ENCODE measurements at places on chromosomes 2 and 18.
A peak's percentile ranks its signal among the peaks of the same experiment; 100 is the strongest.

GRCh38 chr2:156956161-156956560 is 301.3 kb upstream of the GALNT5 start:
- no peak for DNase-seq

DNA sequence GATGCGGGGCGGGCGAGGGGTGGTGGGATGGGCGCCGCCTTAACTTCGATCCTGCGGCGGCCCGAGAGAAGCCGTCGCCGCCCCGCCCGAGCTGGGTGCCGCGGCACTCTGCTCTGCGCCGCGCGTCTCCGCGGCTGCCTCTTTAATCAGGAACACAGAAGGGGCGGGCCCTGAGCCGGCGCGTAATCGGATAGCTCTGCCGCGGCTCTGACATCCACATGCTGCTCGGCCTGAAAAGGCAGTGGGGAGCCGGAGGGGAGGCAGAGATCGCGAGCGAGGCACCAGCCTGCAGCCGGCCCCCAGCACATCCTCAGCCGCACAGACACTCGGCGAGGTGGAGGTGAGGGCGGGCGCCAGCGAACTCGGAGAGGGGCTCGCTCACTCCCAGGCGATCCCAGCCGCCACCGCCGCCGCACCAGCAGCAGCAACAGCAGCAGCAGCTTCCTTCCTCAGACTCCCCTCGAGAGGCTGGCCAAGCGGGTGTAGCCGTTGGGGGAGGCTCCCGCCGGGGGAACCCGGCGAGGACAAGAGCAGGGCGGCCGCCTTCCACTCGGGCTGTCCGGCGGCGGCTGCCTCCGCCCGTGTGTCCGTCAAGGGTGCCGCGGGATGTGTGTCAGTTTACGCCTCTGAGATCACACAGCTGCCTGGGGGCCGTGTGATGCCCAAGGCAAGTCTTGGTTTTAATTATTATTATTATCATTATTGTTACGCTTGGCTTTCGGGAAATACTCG is at the start of gene NRP2:
Gene NRP2, plus strand, starts transcription at position 263 of the 732 bp plus-strand sequence. CDS start 790 bp downstream, outside the sequence.
- DNase-seq: no peak

- DNase-seq: no peak
Observed at GRCh38 chr18:45745817-45746461, 22.0 kb downstream of the SLC14A1 start.

DNA sequence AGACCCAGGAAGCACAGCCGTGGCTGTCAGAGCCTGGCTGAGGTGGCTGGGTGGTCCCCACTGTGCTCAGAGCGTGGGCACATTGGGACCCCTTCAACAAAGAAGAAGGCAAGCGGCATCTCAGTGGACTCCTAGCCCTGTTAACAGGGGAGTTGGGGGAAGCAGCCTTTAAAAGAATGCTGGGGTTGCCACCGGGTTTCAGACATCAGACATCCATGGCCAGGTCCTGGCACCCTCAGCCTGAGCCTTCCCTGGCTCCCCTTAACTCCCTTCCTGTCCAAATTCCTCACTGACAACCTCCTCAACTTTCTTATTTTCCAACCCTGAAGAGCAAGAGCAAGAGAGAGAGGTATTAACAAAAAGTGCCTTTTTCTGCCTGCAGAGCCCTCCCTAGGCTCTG is 24.8 kb upstream of the GNAL start:
- DNase-seq: no peak

DNA sequence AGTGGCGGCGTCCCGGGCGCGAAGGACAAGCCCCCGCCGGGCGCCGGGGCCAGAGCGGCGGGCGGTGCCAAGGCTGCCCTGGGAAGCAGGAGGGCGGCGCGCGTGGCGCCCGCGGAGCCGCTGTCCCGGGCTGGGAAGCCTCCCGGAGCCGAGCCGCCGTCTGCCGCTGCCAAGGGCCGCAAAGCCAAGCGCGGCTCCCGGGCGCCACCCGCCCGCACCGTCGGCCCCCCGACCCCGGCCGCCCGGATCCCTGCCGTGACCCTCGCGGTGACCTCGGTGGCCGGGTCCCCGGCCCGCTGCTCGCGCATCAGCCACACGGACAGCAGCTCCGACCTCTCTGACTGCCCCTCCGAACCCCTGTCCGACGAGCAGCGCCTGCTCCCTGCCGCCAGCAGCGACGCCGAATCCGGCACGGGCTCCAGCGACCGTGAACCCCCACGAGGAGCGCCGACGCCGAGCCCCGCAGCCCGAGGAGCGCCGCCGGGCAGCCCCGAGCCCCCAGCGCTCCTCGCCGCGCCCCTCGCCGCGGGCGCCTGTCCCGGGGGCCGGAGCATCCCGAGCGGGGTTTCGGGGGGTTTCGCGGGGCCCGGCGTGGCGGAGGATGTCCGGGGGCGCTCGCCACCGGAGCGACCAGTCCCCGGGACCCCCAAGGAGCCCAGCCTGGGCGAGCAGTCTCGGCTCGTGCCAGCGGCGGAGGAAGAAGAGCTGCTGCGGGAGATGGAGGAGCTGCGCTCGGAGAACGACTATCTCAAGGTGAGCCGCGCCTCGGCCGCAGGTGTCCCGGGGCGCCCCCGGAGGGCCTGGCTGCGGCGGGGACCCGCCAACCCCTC is 820 bp downstream of the MTCL1 start:
- no peak for DNase-seq

- no peak for DNase-seq
Observed at GRCh38 chr2:209388446-209389037, 35.3 kb upstream of the MAP2 start.

- peak; percentile 81 for DNase-seq
Observed at GRCh38 chr18:9719421-9719981, 11.4 kb downstream of the RAB31 start.

DNA sequence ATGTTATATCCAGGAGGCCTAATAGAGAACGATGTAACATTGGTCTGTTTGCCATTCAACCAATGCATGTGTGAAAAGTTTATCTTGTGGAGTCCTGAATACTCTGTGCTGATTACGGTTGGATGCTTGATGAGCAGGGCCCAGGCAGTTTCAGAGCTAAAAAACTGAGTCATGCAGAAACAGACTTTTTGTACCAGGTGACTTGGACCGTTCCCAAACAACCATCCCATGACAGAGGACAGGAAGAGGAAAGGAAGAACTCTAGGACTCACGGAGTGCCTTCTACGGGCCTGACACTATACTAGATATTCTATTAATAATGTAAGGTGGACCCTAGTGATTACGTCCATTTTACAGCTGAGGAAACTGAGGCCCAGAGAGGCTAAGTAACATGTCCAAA is 142.1 kb downstream of the ARHGAP28 start:
- no peak for DNase-seq

GRCh38 chr18:78711316-78711715 is 268.3 kb upstream of the SALL3 start:
- no peak for DNase-seq

GRCh38 chr2:232791518-232791917 is 15.2 kb upstream of the KCNJ13 start:
- DNase-seq: no peak

DNA sequence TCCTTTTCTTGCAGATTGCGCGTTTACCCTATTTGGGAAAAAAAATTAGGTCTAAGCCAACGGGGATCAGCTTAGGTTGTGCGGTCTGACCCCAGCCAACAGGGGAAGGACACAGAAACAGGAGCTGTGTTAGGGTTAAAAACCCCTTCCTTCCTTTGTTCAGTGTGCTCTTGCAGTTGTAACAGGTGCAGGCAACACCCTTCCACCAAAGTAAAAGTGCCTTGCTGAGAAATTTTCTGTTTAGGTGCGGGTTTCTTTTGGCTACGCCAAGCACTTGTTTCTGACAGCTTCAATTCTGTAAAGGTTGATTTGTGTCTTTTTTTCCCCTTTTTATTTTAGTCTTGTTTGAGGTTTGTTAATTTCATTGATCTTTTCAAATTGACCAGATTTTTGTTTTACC is 92.5 kb downstream of the PTPN4 start:
- no peak for DNase-seq

DNA sequence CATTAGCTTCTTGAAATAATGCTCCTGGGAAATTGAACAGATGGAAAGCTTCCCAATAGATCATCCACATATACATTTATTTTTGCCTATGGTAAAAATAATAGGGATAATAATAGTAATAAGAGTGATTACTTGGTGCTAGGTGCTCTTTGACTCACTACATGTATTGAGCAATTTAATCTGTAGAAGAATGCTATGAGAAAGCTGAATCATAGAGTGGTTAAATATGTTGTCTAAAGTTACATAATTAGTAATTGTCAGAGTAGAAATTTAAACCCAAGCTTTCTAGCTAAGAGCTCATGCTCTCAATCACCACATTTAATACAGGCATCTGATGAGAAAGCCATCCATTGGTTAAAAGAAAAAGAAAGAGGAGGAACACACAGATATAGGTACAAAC is 590.5 kb upstream of the SLC8A1 start:
- DNase-seq: no peak

GRCh38 chr2:51720826-51721225 is 688.9 kb upstream of the NRXN1 start:
- DNase-seq: no peak

DNA sequence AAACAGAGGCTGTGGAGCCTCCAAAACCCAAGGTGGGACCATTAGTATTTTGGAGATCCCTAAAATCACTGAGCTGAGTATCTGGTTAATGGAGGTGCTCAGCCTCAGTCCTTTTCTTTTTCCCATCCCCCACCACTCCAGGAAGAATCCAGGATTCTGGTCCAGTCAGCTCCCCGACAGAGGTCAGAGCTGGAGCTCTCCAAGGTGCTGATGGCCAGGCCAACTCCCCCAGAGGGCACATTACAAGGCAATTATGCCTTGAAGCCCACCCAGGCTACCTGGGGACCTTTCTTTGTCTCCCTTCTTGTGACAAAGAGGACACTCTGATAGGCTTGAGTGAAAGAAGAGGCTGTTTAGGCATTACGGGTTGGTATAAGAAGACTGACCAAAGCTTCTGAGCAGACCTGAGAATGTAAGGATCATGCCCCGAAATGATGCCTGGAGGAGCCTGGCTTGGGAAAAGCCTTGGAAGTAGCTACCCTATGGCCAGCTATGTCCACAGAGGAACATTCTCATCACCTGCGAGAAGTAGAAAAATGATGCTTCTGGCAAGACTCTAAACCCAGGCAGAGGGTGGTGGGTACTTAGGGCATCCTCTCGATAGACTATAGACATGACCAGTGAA is 102.5 kb upstream of the LDAH start:
- no peak for DNase-seq

GRCh38 chr2:28407131-28407975 is 14.7 kb downstream of the FOSL2 start:
- DNase-seq: no peak

DNA sequence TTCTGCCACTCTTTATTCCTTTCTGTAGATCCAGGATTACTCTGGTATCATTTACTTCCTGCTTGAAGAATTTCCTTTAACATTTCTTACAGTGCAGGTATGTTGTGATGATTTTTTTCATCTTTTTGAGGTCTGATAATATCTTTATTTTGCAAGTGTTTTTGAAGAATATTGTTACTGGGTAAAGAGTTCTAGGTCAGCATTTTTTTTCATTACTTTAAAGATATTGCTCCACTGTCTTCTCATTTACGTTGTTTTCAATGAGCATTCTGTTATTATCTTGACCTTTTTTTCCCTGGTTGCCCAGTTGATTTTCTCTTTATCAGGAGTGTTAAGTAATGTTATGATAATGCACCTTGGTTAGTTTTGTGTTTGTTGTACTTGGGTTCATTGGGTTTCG is 31.7 kb upstream of the TMEM247 start:
- no peak for DNase-seq

DNA sequence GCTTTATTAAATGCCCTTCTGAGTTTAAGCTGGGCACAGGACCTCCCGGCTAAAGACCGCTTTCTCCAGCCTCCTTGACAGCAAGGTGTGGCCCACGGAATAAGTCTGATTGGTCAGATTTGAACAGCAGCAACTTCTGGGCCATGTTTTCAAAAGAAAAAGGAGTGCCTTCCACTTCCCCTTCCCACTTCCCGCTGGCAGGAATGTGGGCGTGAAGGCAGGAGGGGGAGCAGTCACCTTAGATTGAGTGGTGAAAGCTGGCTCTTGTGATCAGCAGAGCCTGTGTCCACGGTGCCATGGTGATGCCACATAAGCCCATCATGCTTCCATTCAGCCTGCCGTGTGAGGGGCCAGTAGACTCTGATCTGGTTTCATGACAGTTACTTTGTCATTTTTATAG is 136.6 kb upstream of the GLI2 start:
- DNase-seq: no peak

DNA sequence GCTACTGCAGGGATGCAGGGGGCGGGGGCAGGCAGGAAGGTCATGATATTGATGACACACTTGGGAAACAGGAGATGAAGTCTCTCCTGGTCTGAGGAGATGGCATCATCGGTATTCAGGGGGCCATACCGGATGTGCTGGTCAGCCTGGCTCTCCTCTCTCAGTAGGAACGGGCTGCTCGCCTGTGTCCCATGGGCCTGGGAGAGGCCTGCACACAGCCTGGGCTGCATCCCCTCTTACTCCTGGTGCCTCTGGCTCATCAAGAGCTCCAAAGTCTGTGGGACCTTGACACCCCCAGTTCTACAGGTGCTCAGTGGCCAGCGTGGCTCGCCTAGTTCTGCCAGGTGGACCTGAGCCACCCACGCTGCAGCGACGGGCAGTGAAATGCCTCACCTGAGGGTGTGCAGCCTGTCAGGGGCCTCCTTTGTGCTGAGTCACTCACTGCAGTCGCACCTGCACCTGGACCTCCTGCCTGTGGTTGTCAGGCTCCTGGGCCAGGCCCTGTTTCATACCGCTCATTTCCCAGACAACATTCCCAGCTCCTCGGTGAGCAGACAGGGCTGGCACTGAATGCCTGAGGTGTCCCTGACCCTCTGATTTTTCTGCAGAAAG is 18.6 kb upstream of the CNDP1 start:
- DNase-seq: no peak

DNA sequence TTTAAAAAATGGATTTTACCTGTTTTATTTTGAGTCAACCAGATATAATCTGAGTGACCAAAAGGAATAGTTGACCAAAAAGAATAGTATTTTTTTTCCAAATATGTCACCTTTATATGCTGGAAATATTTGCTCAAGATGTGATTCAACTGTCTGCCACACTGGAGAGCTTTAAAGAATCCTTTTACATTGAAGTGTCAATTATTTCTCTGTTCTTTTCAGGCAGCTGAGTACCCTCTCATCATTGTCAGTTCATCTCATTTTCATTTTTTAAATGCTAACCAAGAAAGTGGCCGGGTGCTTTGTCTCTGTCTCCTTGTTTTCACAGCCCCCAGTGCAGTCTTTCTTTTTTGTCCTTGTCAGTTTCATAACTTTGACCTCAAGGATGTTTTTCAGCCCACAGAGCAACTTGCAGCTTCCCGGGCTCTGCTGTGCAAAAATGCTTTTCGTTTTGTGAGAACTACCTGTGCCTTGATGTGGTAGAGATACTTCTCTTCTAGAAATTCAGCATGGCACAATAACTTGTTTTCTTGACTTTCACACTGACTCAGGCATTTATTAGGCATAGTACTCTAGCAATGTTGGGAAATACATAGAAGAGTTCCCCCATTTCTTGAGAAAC is 23.4 kb upstream of the CERS6 start:
- no peak for DNase-seq
